ENCODE measurements at places on chromosomes 11 and 22.

DNA sequence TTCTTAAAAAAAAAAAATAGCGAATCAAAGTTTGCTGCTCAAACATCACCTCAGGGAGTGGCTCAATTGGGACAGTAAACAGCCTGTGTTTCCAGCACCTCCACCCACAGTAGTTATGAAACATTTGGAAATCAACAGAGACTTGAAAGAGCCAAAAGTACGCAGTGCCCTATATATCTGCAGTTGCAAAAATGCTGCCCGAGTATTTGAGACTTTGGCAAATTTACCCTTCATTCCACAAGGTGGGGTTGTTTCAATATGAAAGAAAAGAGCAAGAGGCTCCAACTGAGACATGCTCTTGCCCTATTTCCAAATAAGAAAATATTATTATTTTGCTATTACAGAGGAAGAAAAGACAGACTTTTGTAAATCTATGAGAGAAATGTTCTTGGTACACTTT lies 851.1 kb upstream of the RAG2 start:
- DNase-seq = no peak

DNA sequence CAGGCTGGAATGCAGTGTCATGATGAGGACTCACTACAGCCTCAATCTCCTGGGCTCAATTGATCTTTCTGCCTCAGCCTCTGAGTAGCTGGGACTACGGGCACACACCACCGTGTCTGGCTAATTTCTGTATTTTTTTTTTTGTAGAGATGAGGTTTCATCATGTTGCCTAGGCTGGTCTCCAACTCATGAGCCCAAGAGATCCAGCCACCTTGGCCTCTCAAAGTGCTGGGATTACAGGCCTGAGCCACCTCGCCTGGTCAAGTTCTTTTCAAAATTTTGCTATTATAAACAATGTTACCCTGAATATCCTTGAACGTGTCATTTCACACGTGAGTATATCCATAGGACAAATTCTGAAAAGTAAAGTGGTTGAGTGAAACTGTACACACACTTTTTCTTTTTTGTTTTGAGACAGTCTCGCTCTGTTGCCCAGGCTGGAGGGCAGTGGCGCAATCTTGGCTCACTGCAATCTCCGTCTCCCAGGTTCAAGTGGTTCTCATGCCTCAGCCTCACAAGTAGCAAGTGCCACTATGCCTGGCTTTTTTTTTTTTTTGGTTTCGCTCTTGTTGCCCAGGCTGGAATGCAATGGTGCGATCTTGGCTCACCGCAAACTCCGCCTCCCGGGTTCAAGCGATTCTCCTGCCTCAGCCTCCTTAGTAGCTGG lies 21.6 kb upstream of the EP300 start:
- DNase-seq = no peak

- DNase-seq = no peak
Measured at GRCh38 chr11:109734566-109734965, 312.6 kb downstream of the C11orf87 start.

GRCh38 chr11:31822175-31822926 lies 11.2 kb upstream of the PAX6 start:
- DNase-seq = no peak
